ENCODE measurements at places on chromosomes 5 and 9.

DNA sequence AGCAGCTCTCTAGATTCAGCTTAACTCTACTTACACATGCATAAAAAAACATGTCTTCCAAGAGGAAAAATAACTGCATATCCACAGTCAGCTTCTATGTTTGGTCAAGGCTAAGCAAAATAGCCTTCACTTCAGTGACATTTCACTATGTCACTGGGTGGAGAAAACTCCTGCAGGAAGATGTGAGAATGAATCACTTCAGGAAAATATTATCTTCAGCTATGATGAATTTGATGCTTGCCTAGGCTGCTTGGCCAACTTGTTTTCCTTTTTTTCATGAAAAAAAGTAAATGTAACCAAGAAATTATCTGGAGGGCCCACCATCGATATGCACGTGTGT lies 143.0 kb upstream of the ZNF608 start:
- DNase-seq = no peak

- no peak for DNase-seq
Measured at GRCh38 chr9:135139366-135139959, 52.0 kb downstream of the OLFM1 start.

DNA sequence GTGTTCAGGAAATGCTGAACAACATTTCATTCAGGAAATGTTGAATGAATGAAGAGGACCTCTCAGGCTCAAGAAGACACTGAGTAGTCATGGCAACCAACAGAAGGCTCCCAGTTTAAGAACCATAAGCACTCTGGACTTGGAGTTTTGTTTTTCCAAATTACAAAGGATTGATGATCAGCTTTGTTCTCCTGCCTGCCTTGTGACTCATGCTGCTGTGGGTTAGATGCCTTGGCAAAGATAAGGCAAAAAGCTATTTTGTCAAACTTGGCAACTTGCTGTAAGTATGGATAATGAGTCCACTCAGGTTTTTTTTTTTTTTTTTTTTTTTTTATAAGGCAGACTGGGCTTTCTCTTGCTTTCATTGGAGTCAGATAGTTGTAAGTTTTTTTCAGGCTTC lies 365.0 kb downstream of the TMEM232 start:
- no peak for DNase-seq

DNA sequence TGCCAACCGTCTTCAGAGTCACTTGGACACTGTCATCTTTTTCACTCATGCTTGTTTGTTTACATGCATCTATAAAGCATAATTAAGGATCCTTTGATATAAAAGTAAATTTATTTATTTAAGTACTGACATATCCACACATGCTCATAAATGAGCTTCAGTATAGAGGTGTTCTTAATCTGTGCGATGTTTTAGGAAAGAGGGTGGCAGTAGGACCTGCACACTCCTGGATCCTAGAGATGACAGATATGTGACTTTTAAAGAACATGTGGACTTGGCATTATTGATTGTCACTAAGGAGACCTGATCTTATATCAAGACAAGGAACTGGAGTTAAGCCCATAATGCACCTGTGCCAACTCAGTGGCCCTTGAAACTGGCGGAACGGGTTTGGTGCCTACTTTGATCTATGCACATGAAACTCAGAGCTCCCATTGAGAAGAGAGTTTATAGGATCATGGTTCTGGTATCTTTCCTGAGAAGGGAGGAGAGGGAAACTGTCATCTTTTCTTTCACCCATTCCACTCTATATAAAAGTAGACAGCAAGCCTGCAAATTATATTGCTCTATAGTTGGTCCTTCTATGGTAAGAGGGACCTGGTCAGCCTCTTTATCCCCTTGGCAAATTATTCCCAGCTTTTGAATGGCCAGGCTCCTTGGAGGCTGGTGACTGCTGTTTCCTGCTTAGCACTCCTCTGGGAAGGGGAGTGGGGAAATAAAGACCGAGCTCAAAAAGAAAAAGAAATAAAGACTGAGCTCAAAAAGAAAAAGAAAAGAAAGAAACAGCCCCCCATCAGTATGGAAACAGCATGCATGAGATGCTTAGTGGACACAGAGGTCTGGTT lies 57.8 kb upstream of the LIFR start:
- peak; percentile 97 for DNase-seq

GRCh38 chr5:39130716-39131115 lies 56.5 kb upstream of the RICTOR start:
- DNase-seq = no peak

GRCh38 chr9:8390571-8390970 lies 591.0 kb upstream of the DMAC1 start:
- no peak for DNase-seq

DNA sequence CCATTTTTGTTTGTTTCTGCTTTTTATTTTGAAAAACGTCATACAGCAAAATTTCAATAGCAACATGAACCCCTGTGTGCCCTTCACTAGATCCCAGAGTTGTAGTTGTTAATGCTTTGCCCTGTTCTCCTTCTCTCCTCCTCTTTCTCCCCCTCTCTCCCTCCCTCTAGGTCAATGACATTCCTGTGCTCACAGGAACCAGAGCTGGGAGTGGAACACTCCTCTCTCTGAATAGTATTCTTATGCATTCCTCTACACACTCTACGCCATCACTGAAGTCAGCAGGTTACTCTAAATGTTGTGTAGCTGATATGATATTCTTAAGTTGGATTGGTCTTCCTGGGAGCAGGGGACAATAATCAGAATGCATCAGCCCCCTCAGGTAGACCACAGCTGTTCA lies 243.4 kb downstream of the SYK start:
- no peak for DNase-seq

DNA sequence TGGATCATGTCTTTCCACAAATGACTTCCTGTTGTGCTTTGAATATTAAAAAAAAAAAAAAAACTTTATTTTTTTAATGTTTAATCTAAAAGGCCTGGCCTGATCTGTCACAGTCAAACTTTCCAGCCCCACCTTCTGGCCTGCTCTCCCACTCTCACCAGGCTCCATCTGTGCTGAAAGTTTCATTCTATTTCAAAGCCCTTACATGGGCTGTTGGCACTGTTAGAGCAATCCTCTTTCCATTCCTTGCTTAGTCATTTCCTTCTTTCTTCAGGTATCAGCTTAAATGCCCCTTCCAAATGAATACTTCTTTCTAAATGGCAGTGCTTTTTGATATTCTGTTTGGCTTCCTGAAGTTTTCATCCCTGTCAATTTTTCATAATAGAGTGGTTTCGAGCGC lies 1104.8 kb upstream of the C9orf72 start:
- no peak for DNase-seq

DNA sequence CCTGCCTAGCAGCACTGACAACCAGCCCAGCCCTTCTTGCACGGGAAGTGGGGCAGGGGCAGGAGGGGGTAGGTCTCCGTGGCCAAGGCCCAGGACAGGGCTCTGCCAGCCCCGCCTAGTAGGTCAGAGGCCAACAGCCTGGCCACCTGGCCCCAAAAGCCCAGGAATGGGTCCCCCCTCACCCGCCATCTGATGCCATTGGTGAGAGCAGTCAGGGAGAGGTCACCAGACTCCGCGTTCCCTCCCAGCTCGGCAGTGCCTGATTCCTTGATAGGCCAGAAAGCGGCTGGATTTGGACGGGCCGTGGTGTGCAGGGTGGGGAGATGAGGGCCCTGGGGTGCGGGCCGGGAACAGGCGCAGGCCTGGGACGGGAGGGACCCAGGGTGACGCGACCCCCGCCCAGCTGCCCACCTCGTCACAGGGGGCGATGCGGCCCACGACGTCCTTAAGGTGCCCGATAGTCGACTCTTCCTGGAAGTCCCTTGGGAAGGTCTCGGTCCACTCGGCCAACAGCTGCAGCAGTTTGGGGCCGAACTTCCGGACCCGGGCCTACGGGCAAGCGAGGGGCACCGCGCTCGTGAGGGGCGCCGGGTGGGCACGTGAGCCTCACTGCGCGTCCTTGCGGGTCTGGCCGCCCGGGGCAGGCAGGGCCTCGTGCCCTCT lies 64.5 kb upstream of the RNF130 start:
- DNase-seq = no peak

DNA sequence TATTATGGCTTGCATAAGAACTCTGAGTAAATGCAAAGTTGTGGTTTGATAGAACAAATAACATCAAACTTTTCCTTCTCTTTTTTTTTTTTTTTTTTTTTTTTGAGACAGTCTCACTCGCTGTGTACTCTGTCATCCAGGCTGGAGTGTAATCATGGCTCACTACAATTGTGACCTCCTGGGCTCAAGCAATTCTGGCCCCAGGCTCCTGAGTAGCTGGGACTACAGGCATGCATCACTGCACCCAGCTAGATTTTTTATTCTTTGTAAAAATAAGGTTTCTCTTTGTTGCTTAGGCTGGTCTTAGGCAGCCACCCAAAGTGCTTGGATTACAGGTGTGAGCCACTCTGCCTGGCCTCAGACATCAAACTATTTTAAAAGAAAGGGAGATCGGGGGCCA lies 19.0 kb upstream of the PTGER4 start:
- no peak for DNase-seq
